Fibroblast of skin of back (primary cell): ENCODE measurements at places on chromosomes 7 and 10.

DNA sequence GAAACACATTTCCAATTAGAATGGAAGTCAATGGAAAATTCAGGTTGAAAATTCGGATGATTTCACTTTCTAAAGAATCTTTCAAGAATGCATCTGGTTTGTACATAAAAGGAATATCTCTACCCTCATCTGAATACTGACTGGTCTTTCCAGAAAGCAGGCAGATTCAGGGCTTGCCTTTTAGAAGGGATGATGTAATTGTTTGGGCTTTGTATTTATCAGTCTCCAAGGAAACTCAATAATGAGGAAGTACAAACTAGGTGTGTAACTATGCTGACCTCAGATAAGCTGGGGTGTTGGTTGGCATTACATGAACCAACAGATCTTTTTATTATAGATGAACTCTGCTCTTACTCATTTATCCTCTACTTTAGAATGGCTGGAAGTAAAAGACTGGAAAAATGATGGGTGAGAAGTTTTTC, 24.1 kb downstream of the PDLIM1 start:
- DNase-seq, result peak; percentile 81

- DNase-seq, result no peak
Measured at GRCh38 chr7:53776323-53776722, 740.9 kb downstream of the POM121L12 start.

GRCh38 chr10:35447693-35448407, 111.5 kb downstream of the CCNY start:
- peak; percentile 50 for DNase-seq

DNA sequence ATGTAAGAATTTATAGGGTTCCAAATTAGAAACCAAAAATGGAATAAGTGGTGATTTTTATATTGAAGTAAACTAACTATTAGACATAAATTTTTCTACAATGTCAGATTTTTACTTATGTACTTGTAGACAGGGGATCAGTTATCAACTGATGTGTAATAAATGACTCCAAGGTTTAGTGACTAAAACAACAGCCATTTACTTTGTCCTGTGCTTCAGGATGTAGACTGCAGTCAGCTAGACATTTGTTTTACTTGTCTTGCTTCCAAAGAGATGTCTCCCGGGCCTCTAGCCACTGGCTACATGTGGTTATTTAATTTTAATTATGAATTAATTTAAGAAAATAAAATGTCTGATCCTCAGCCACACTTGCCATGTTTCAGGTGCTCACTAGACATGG, 249.7 kb upstream of the IGFBP3 start:
- peak; percentile 71 for DNase-seq

- DNase-seq, result no peak
Measured at GRCh38 chr10:109218207-109218606, 705.1 kb downstream of the XPNPEP1 start.

DNA sequence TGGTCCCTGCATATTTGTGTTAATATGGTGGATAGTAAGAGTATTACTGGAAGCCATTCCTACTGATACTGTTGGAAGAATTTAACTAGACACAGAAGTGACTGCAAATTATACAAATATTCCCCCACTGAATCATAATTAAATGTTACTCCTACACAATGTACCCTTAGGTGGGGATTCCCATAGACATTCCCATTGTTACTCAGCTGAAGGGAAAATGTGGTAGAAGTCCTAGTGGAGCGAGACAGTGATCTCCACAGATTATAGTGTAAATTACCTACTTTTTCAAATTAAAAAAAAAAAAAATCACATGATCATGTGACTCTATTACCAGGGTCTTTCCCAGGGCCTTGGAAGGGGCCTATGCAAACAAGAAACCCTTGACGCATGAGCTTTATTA, 611.8 kb downstream of the LRMDA start:
- peak; percentile 13 for DNase-seq

DNA sequence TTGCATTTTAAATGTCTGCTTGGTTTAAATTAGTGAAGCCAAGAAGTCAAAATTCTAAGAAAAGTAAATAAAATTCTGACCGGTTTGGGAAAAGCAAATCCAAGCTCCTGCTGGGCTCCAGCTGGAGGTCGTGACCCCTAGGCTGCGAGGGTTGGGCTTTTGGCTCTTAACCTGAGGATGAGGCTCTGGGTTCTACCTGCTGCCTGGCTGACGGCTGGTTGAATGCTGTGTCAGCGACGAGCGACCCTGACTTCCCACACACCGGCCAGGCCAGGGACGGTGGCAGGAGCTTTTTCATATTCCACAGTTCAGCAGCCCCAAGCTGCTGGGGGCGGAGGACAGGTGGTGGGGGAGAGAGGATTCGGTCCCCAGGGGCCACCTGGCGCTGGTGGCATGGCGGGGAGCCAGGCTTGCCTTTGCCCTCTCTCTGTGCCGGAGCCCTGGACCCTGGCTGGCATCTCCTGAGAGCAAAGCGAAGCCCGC, 843 bp upstream of the PLPP4 start:
- DNase-seq, result no peak

DNA sequence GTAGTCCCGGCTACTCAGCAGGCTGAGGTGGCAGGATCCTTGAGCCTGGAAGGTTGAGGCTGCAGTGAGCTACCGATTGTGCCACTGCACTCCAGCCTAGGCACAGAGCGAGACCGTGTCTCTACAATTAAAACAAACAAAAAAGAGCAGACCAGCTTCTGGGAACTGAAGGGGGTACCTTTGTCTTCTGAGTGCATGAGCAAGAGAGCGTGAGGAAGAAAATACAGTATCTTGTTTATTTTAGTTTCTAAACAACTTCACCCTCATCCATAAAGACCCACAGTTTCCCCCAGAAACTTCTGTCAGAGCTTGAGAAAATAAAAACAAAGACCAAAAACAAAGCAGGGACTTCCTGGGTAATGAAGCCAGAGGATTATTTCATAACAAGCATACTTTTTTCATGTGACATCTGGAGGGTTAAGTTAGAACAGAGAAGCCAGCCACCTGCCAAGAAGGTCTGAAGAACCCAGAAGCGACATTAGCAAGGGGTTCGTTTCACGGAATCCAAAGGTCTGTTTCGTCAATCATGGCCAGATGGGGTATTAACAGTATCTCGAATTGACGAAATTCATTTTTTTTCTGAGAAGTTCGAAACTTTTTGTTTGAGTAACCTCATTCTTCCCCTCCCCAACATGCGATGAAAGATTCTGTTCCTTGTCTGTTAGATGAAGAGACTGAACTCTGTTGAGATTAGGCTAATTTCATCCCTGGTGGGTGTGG, 10.2 kb upstream of the IL2RA start:
- DNase-seq, result no peak

GRCh38 chr7:131538071-131538812, 18.2 kb downstream of the PODXL start:
- peak; percentile 72 for DNase-seq

DNA sequence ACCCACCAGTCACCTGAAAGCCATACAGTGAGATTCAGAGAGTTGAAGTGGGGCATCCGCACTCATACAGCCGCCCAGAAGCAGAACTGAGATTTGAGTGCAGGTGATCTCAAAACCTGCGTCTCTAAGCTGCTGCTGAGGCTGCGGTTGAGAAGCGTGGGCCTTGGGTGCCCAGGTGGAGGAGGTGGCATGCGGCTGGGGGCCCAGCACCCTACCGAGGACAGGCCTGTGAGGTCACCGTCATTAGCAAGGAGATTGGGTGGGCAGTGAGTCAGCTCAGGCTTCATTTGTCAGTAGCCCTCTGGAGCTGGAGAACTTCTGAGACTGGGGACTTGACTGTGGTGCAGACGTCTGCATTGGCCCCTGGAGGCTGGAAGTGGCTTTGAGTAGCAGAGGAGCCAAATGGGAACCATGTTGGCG, 29.8 kb downstream of the ZMIZ1 start:
- DNase-seq, result peak; percentile 62

DNA sequence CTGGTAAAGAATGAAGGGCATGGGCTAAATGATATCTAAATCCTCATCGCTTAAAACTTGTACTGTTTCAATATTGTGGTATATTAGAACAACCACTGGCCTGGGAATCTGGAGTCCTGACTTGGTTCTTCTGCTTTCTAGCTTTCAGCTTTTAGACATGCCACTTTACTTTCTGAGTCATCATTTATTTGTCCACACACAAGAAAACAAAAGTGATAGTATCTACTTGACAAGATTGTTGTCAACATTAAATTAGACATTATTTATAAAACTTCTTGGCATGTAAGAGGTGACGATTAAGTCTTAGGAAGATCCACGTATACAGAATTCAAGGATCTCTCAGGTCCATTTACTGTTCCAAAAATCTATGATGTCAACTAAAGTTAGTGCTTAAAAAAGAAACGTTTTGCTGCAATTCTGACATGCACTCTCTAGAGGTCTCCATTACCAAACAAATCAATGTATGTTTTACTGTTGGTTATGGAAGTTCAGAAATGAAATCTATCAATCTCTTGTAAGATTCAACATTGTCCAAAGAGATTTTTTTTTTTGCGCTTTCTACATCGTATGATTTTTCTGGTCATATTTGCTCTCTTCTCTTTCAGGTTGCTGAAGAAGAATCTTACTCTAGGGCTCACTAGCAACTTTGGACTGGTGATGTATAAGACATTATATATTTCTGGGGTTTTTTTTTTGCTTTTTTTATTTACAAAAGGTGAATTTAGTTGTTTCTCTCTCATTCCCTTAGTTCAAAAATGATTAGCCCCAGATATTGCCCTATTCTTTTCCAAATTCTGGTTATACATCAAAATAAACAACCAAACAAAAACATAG, 53.6 kb upstream of the DYNC1I1 start:
- peak; percentile 19 for DNase-seq

- DNase-seq, result peak; percentile 52
Measured at GRCh38 chr10:50788951-50789945, 49.5 kb downstream of the ASAH2B start.

GRCh38 chr10:80530251-80530650, 7.5 kb upstream of the SH2D4B start:
- peak; percentile 19 for DNase-seq

DNA sequence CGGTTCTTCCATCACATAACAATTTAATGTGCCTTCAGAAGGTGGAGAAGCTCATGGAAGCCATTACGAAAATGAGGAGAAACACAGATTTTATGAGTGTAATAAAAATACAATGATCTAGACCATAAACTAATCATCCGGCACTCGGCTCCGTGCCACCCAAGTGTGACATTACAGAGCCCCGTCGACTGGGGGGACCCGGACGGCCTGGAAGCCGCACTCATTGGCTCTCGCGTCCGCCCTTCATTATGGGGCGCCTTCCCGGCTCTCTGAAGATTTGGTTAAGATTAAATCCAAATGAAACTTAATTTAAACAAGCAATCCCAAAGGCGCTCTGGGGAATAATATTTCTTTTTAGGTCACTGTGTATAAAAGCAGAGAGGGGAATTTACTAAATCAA, 242.6 kb downstream of the DNAJB6 start:
- DNase-seq, result no peak
